WTC11 (cell line): ENCODE measurements at places on chromosomes 2 and 18. TPM values are rescaled to one million over a fixed set of nuclear protein-coding genes. Genes with fewer than 3 reads are reported as not detected.
A peak's percentile ranks its signal among the peaks of the same experiment; 100 is the strongest.

DNA sequence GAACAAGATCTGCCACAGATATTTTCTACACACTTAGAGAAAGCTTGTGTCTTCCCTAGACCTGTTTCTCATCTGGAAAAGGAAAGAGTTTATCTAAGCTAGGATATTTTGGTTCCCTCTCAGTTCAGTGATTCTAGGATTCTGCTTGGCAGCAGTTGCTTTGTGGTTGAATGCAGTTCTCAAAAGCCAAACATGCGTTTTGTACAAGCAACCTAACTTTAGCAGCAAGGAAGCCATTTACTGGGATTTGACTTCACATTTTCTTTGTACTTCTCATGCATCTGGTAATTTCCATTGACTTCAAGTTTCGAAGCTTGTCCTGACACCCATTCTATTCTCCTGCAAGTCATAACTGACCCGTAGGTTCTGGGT is 33.3 kb downstream of the VSNL1 start:
- no peak overlapping the region for H3K4me3 ChIP-seq
- no peaks in the 10 kb centered on the region for H3K27me3 ChIP-seq
- H3K36me3 ChIP-seq: peaks cover 20% of the 10 kb centered on the region

- H3K4me1 ChIP-seq: peaks cover 6% of the 10 kb centered on the region
- H3K36me3 ChIP-seq: no peaks in the 10 kb centered on the region
- DNase-seq: no peak
- H3K4me3 ChIP-seq: no peak overlapping the region
Observed at GRCh38 chr18:28820353-28820752, 643.4 kb upstream of the CDH2 start.

DNA sequence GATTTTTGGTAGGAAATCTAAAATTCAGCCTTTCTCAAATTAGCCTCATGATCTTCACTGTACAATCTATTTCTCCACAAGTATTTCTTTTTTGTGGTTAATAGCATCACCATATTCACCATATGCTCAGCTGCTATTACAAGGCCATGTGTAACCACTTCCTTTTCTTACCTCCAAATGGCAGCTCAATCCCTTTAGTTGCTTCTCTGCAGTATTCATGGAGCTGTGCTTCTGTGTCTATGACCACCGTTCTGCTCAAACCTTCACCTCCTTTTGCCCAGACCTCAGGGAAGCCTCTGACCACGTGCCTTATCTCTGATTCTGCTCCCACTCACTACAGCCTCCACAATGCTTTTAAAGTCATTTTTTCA is 126.7 kb upstream of the TMEM200C start:
- H3K27me3 ChIP-seq: no peaks in the 10 kb centered on the region
- H3K36me3 ChIP-seq: no peaks in the 10 kb centered on the region
- H3K27ac ChIP-seq: no peak overlapping the region
- no peak overlapping the region for H3K4me3 ChIP-seq
- no peak for DNase-seq

G6PC2 gene
- total RNA-seq: not detected in 3 replicates

DNA sequence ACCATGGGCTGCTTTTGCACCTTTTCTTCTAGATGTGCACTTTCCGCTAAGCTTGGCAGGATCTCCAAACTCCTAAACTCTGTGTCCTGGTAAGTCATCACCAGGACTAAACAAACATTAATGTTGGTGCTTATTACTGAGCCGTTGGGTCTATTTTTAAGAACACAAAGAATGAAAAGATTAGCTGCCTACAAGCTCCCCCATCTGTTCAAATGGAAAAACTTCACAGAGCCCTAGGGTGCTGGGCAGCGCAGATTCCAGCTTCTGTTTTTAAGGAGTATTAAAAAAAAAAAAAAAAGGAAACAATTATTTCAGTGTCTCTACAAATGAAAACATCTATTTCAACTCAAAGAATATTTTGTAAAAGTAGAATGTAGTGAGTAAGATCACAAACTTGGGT is 97.8 kb upstream of the AQP4 start:
- peaks cover 8% of the 10 kb centered on the region for H3K36me3 ChIP-seq
- no peaks in the 10 kb centered on the region for H3K27me3 ChIP-seq
- peaks cover 33% of the 10 kb centered on the region for H3K4me1 ChIP-seq
- no peak for DNase-seq
- H3K27ac ChIP-seq: 0 out of 2 replicates have a peak overlapping the region, but pooled peaks have one; percentile 13

- peaks cover 70% of the 10 kb centered on the region for H3K36me3 ChIP-seq
- peaks cover 1% of the 10 kb centered on the region; the same call in 1 of the 2 replicates for H3K27me3 ChIP-seq
- peak overlapping the region; percentile 50; the same call in 1 of the 2 replicates for H3K27ac ChIP-seq
- no peak overlapping the region for H3K4me3 ChIP-seq
- no peak for DNase-seq
Observed at GRCh38 chr2:188459061-188459460, 167.4 kb downstream of the GULP1 start.

ABCA12 gene
- total RNA-seq: 0.04 TPM in 1 of 3 replicates, not detected in the others

CIB4 gene
- not detected in 3 replicates for total RNA-seq

VIT gene
- 0.11 to 0.46 TPM (median 0.27 TPM) in 3 replicates for total RNA-seq

REG3G gene
- total RNA-seq: 0.20 to 0.39 TPM (median 0.30 TPM) in 3 replicates

DNA sequence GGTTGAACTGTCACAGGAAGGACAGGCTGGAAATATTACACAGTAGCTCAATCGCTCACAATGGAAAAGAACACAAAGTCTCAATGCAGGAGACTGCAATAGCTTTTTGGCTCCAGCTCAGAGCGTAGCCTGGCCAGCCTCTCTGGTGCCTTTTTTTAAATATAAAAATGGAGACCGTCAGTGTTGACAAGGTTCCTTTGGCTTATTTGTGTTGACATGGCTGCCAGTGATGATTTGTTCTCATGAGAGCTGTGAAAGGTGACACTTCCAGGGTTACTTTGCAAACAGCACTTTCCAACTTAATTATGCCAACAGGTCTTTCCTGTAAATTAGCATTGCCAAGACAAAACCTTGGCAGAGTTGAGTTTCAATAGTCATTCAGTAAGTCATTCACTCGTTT is 70.8 kb downstream of the KCNE4 start:
- no peaks in the 10 kb centered on the region for H3K36me3 ChIP-seq
- no peak overlapping the region for H3K4me3 ChIP-seq
- peaks cover 41% of the 10 kb centered on the region for H3K4me1 ChIP-seq
- H3K27ac ChIP-seq: no peak overlapping the region
- peaks cover 5% of the 10 kb centered on the region; the same call in 1 of the 2 replicates for H3K27me3 ChIP-seq
